ENCODE measurements at places on chromosomes 2 and 18.

DNA sequence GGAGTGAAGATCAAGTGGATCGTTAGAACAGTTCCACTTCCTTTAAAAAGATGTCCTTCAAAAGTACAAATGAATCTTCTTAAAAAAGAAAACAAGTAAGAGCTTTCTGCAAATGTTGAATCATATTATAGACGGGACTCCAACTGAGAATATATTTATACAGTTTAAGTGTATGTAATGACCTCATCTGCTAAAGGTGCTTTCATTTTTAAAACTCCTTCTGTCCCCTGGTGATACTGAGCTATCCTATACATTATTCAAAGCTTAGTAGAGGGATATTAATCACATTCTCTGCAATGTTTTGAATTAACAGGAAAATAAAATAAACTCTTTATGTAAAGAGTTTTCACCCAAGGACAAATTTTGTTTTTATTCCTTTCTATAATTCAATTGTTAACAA lies 420.7 kb upstream of the SLC8A1 start:
- DNase-seq = no peak

DNA sequence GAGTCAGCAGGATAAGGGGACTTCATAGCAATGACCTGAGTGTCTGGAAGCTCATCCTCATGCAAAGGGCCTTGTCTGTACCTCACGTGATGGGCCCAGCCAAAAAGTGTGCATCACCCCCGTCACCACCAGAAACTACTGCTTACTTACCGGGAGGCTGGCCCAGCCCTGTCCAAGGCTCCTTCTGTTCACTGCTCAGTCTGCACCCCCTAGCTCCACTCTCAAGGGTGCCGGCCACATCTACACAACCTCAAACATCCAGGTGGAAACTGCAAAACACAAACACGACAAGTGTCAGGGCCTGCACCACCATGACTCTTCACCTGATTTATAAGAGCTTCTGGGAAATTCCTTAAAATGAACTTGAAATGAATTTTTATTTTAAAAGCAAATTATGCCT lies 55.1 kb downstream of the ADD2 start:
- no peak for DNase-seq

- no peak for DNase-seq
These were observed 250.6 kb downstream of the SMAD2 start for GRCh38 chr18:47679864-47680263.

- DNase-seq = no peak
These were observed 211.4 kb upstream of the GYPC start for GRCh38 chr2:126444512-126444911.

- DNase-seq = no peak
These were observed 49.9 kb downstream of the CXCR4 start for GRCh38 chr2:136067897-136068580.

Data from GM13977 (cell line).